Right hindlimb (tissue), 1 donor: ENCODE measurements at places on chromosomes 7 and 10.

- no peak for DNase-seq
Measured at GRCh38 chr7:71650653-71651337, 518.9 kb downstream of the GALNT17 start.

- no peak for DNase-seq
Measured at GRCh38 chr7:64045301-64046040, at the start of gene ZNF727. ZNF727 (plus strand) TSS chr7:64045434; CDS start chr7:64045622, 188 bp downstream.

DNA sequence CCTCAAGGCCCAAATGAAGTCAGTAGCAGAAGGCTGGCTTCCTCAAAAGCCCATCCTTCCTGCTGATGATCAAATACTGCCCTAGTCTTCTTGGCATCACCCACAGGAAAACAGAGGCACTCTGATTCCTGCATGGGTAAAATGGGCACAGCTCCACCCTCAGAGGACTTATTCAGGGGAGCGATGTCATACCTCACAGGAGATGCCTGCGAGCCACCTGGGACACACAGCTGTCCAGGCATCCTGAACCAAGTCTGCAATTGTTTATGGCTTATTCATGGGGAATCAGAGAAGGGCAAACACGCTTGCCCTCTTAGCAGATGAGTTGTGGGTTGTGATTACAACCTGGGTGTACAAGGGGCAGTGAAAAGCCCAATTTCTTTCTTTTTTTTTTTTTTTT lies 22.0 kb upstream of the LMTK2 start:
- no peak for DNase-seq

GRCh38 chr7:41881331-41882130 lies 178.6 kb upstream of the INHBA start:
- DNase-seq: peak; percentile 46

DNA sequence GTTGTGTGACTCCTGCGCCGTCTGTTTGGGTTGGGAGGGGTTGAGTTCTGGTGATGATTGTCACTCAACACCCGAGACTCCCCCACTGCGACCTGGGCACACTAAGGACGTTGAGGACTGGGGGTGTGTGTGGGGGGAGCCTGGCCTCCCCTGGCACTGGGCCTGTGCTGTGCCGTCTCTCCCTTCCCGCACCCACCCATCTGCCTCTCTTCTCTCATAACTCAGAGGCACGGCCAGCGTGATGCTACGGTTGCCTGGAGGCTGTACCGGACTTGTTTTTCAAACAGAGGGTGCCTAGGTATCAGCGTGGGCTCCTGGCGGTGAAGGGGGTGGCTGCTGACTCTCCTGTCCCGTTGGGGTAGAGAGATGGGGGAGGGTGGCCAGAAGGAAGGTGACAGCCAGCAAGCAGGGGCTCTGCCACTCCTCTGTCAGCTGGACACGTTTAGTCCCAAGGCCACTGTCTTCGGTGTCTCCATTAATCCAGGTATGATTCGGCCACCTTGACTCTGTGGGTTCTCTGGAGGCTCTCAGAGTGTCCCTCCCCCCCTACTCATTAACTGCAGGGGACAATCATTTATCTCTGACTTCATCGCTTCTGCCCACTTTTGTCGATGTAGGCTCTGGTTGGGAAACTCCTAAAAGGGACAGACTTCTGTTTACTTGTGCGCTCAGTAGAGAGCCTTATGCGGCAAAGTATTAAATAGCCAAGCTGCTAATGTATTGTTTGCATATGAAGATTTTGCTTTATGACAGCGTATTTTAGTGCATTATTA lies 56.5 kb upstream of the PFKFB3 start:
- DNase-seq: no peak

GRCh38 chr7:41492603-41493002 lies 210.3 kb downstream of the INHBA start:
- DNase-seq: no peak

DNA sequence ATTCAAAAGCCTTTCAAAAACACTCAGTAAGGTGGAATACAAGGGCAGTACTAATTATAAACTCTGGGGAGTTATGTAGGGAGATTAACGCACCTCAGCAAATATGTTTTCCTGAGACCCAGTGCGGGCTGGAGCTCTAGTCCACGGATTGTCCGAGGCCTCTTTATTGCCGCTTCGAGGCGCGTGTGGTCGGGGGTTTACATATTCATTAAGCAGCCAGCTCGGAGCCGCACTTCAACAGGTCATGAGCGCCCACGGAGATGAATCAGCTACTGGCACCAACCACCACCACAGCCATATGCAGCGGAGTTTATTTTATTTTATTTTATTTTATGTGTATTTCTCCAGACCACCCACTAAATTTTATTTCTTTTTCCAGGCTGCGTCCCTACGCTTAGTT lies 195.9 kb upstream of the ADARB2 start:
- no peak for DNase-seq

DNA sequence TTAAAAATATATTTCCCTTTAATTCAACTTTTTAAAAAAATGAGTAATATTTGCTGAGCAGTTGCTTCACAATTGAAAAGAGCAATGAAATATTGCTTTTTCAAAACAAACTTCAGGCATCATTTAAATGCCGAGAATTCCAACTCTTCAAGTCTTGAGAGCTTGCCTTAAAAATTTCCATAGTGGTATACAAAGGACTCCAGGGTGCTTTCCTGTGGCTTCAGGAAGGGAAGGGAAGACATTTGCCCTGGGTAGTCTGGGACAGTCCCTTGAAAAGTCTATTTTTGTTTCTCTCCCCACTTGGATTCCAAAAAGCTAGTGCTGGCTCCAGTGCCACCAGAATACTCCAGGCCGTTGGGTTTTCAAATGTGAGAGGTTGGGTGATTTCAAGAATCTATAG lies 71.7 kb downstream of the HYCC1 start:
- DNase-seq: no peak

GRCh38 chr10:91514787-91515186 lies 104.6 kb downstream of the HECTD2 start:
- DNase-seq: no peak

GRCh38 chr10:24239289-24240040 lies 30.5 kb downstream of the KIAA1217 start:
- DNase-seq: no peak

GRCh38 chr10:75029857-75030256 lies 81.6 kb upstream of the SAMD8 start:
- peak; percentile 70 for DNase-seq
